Esophagus muscularis mucosa (tissue), 4 donors: ENCODE measurements at places on chromosomes 16 and 17. TPM values are rescaled to one million over a fixed set of nuclear protein-coding genes. Genes with fewer than 3 reads are reported as not detected.

Gene ITGAD
- 0.50 TPM for total RNA-seq

Gene PNMT
- total RNA-seq, result 10.4 TPM

Gene MYH11
- total RNA-seq, result 15,030 TPM

Gene MYADML2
- not detected for total RNA-seq

Gene DYNLRB2
- not detected for total RNA-seq
